ENCODE measurements at places on chromosomes 12 and 14.

- no peak for DNase-seq
These were observed 119.8 kb downstream of the SRGAP1 start for GRCh38 chr12:63964301-63964700.

DNA sequence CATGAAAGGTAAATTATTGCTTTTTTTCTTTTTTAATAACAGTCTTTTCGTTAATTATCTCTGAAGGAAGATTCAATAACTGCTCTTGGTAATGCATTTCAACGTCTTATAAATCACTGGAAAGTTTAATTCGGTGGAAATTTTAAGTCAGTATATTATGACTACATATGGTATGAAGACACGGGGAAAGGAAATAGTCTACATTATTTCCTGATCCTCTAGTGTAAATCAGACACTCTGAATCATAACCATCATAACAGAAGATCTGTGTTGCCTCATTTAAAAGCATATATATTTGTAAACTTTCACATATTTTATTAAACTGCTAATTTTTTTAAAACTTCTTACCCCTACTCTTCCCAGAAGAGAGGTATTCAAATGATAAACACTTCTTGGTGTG lies 53.7 kb downstream of the EFCAB11 start:
- no peak for DNase-seq

DNA sequence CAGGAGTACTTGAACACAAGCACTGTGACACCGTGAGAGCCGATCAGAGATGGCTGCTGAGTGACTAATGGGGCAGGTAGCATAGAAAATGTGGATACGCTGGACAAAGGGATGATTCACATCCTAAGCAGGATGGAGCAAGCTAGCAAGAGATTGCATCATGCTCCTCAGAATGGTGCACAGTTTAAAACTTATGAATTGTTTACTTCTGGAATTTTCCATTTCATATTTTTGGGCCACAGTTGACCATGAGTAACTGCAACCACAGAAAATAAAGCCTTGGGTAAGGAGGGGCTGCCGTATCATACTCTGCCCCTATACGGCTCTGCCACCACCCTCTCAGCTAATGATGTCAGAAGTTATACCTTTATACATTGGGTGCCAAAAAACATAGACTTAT lies 23.3 kb upstream of the MARK3 start:
- DNase-seq, result no peak

DNA sequence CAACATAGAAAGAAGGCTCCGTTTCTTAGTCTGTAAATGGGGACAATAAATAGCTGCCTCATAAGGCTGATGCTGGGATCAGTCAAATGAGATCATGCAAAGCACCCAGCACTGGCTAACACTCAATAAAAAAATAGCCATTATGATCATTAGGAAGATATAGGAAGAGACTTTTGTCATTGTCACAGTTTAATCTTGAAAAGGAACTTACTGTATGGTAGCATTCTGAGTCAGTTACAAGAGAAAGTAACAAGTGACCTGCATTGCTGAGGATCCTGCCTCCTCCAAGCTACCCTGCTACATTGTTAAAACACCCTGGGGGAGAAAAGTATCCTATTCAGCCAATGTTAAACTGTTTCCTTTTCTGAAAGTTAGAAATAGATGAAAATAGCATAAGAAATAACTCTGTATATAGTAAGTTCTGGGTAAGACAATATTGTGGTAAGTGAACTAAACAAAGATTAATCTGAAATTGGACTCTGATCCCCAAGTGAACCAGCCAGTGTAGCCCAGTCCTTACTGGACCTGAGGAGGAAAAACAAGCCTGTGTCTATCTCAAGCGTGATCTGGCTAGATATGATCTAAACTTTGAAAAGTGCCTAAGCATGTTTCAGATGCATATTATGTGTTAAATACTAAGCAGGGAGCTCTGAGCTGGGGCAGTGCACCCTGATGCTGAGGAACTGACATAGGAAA lies 3.6 kb upstream of the NUDT4 start:
- no peak for DNase-seq

DNA sequence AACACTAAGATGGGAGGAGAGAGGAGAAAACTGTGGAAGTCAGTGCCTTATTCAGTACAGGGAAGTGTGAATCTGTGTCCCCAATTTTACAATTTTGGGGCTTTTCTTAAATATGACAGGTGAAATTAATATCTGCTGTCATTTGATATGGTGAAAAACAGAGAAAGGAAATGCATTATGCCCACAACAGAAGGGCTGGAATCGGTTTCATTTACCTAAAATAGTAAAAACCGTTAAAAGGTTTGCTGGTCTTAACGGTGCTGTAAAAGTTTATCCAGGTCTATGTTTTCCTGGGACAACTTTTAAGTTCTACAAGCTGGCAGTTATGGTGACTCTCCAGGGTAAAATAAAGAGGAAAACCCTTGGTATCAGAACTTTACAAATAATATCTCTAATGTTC lies 310.8 kb downstream of the FUT8 start:
- DNase-seq, result no peak

GRCh38 chr14:62373944-62374343 lies 611.7 kb downstream of the SNAPC1 start:
- no peak for DNase-seq

GRCh38 chr14:93007225-93007997 lies 84.5 kb downstream of the CHGA start:
- no peak for DNase-seq
